Activated B cell treated with CpG ODN at 0.5 μM for 24 hours (primary cell): ENCODE measurements at places on chromosomes 7 and 10. TPM values are rescaled to one million over a fixed set of nuclear protein-coding genes. Genes with fewer than 3 reads are reported as not detected.

The TMEM176B gene
- 0.47 TPM in 1 of 2 replicates, not detected in the other for total RNA-seq

The SEMA3D gene
- not detected in 2 replicates for total RNA-seq

The GPR85 gene
- total RNA-seq: not detected in 2 replicates

The HTR5A gene
- total RNA-seq: not detected in 2 replicates

The MRLN gene
- total RNA-seq: not detected in 2 replicates

The FGL2 gene
- 5.7 and 6.7 TPM in 2 replicates for total RNA-seq

The TDRD1 gene
- total RNA-seq: 0.33 and 0.59 TPM in 2 replicates

The NUTM2B gene
- total RNA-seq: 0.80 and 1.2 TPM in 2 replicates

The NCF1 gene
- 106 and 121 TPM in 2 replicates for total RNA-seq

The HOXA5 gene
- not detected in 2 replicates for total RNA-seq

The FAM13C gene
- not detected in 2 replicates for total RNA-seq

The KCNMA1 gene
- total RNA-seq: 3.3 and 3.7 TPM in 2 replicates

The JCAD gene
- total RNA-seq: not detected in 2 replicates

The CREB3L2 gene
- 16.6 and 21.7 TPM in 2 replicates for total RNA-seq
